ENCODE measurements at places on chromosomes 3 and 15. TPM values are rescaled to one million over a fixed set of nuclear protein-coding genes. Genes with fewer than 3 reads are reported as not detected.

DNASE1L3 gene
- total RNA-seq = 0.18 TPM

CLRN1 gene
- not detected for total RNA-seq

GOLGA8R gene
- total RNA-seq = 2.1 TPM

PDZRN3 gene
- total RNA-seq = 77.3 TPM

STRA6 gene
- total RNA-seq = 8.5 TPM

CYP19A1 gene
- total RNA-seq = 4.0 TPM

ZNF639 gene
- total RNA-seq = 35.4 TPM

CILP gene
- 0.28 TPM for total RNA-seq

C3orf85 gene
- not detected for total RNA-seq
